ENCODE measurements at places on chromosomes 4 and X.

DNA sequence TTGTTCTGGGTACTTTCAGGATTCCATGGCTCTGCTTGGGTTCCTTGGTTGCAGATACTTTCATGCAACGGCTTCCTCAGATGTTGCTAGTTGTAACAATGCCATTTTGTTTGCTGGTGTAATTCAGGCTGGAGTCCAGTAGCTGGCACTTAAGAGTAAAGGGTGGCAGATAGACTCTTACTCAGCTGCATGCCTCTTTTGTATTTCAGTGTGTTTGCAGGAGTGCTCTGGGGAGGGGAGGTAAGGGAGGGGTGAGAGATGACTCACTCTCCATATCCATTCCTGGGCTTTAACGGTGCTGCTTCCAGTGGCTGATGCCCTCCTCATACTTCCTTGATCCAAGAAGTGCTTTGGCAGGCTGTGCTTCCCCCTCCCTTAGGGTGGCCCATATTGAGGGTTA lies 155.2 kb downstream of the ZNF330 start:
- no peak for DNase-seq

DNA sequence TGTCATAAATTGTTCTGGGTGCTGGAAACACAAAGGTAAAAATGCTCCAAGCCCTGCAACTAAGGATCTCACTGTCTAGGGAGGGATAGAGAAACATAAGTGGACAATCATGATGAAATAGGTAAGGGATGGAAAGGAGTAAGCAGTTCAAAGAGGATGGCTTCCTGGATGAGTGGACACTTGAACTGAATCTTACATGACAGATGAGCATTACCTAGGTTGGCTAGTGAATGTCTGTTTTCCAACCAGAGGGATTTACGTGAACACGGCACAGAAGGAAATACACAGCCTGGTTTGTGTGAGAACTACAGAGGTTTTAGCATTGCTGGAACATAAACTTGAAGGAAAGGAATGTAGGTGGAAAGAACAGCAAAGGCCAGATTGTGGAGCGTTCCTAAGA lies 150.2 kb upstream of the GALNT7 start:
- no peak for DNase-seq

GRCh38 chr4:86990510-86990909 lies 55.7 kb downstream of the AFF1 start:
- no peak for DNase-seq

DNA sequence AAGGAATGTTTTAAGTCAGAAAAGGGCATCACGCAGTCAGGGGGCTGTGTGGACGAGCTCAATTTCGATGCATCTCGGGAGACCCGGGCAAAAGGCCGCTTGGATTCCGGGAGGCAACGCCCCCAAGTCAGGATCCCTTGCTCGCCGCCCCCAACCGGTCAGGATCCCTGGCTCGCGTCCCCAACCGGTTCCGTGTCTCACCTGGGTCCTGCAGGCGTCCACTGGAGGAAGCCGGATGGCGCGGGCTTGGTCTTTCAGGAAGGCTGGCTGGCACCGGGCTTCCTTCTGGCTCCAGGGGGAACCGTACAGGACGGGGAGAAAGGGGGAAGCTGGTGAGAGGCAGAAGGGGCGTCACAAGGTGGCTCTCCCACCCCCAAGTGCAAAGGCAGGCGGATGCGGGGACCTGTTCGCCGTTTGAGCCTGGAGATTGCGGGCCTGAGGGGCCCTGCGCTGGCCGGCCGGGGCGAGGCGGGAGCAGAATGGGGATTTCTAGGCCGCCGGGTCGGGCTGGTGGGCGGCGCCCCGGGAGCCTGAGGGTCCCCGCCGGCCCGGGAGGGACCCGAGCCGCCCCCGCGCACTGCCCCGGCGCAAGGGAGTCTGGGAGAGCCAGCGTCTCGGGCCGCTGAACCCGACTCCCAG lies 84.7 kb downstream of the HPRT1 start:
- no peak for DNase-seq

GRCh38 chr4:40173470-40173875 lies 23.4 kb upstream of the RHOH start:
- DNase-seq, result no peak

DNA sequence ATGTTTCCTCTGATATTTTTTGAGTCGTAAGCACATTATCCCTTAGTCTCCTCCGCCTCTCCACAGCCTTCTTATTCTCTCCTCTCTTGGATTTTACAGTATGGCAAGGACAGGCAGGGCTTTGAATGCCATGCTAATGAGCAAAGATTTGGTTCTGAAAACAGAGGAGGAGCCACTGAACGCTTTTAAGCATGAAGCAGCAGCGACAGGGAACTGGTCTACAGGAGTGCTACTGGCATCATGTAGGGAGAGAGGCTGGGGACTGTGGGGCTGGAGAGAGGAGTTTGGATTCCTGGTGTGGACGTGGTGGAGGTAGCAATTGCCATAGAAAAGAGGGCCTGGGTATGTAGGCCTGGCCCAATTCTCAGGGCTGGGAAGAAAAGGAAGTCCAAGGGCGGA lies 4.6 kb upstream of the CD99L2 start:
- no peak for DNase-seq

DNA sequence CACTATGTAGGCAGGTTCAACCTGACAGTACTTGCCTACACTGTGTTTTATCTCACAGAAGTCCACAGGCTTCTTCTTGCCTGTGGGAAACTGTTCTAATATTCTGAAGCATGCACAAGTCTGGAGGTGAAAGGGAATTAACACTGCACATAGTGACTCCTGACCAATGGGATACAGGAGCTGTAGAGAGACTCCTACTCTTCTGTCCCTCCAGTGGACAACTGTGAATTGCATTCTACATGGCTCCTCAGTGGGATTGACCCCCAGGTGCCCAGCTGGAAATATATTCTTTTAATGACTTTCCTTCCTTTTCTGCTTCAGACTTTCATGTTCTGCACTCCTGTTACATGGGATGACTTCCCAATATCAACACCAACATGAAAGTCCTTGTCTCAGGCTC lies 8.2 kb upstream of the YIPF6 start:
- DNase-seq, result no peak

- no peak for DNase-seq
Measured at GRCh38 chr4:24002330-24002966, 112.6 kb upstream of the PPARGC1A start.

- no peak for DNase-seq
Measured at GRCh38 chrX:124085063-124085462, 123.6 kb downstream of the STAG2 start.

GRCh38 chrX:23930894-23931604 lies 23.2 kb downstream of the CXorf58 start:
- no peak for DNase-seq

DNA sequence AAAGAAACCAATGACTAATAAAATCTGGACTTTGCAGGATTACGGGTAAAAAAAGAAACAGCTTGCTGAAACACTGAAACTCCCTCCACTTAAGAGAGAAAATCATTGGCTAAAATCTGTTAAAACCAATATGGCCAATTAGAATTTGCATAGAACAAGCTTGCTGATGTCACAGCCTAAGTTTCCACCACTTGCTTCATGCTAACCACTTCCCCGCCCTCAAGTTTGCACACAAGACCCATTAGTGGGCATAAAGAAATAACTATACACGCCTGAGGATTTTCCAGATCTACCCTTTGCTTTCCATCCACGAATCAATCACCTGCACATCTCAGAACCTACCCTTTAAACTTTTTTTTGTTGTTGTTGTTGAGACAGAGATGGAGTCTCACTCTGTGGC lies 42.7 kb upstream of the PHEX start:
- no peak for DNase-seq

GRCh38 chrX:24146283-24146949 lies 3.1 kb upstream of the ZFX start:
- no peak for DNase-seq

- DNase-seq, result no peak
Measured at GRCh38 chr4:99447079-99447478, 11.9 kb upstream of the ADH7 start.

GRCh38 chr4:40196724-40197281 lies at the start of gene RHOH:
Gene RHOH, plus strand, starts transcription at chr4:40197031. Its CDS starts 46,356 bp downstream, at chr4:40243387.
- DNase-seq, result peak; percentile 75

DNA sequence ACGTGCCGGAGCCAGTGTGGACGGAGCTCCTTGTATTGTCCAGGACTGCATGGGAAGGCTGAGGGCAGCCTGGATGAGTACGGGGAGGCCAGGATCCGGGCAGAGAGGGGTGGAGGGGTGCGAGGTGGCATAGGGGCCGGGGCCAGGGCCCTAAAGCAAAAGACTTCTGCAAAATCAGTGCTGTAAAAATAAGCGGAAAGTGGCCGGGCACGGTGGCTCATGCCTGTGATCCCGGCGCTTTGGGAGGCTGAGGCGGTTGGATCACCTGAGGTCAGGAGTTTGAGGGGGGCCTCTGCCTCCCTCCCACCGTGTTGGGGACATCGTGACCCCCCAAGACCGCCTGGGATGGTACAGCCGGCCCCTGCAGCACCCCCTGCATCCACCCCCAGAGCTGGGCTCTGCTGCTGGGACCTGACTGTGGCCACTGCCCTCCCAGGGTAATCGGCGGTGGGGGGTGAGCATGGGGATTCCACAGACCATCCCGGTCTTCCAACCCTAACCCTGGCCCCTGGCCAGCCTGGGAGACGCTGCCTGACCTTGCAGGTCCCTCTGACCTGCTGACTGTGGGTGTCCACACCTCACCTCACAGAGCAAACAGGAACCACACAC lies 23.4 kb upstream of the PLCXD1 start:
- no peak for DNase-seq

DNA sequence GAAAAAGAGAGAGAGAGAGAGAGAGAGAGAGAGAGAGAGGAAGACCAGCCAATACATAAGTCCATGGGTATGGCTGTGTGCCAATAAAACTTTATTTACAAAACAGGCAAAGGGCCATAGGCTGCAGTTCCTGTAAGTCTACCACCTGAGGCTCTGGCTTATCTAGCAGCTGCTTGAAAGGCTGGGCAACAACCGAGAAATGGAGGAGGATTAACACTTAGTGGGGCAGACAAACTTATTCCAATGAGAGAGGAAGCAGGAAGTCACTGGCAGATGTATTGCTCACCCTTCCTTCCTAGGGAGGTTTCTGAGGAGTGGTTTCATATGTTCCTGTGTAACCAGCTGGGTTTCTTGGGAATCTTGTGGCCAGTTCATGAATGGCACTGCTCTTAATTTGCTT lies 4.7 kb upstream of the GPR143 start:
- no peak for DNase-seq

GRCh38 chr4:166202991-166203390 lies 330.0 kb downstream of the TLL1 start:
- no peak for DNase-seq

DNA sequence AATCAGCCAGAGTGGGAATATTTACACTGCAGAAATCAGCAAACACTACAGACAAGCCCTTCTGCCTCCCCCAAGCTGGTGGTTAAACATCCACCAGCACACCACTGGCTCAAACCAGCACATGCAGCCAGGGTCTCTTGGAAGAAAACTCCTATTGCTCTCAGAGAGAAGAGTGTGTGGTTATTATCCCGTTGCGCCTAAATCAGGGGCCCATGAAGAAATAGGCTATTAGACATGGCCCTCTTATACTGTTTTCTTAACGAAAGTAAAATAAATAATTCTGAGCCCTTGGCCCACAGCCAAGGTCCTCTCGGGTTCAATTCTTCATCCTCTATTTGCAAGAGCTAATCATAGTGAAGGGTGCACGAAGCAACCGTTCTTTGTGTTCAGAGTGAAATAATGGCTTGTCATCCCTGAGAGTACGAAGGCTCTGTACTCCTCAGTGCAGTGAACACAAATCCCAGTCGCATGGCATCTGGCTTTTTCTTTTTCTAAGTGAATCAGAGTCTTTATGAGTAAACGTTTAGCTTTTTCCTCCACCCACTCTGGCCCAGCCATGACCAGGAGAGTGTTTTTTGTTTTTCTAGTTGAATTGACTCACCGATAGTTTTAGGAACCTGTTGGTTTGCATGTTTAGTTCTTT lies 33.4 kb upstream of the RBM47 start:
- peak; percentile 55 for DNase-seq

DNA sequence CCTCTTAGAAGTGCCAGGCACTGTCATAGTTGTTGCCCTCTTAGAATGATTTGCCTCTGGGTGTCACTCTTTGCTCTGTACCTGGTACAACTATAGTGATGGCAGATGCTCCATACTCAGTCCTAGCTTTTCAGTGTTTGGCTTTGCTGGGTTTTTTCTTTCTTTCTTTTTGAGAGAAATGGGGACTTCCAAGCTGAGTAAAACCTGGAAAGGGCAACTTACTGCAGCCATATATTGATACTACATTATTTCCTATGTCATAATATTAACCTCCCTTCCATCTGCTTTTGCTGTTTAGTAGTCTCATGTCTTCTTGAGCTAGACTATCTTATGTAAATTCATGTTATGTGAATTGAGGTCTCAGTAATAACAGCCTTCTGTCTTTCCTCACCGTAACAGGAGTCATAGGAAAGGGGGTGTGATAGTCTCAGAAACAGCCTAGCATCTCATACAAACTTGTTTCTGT lies 49.0 kb downstream of the NIPAL1 start:
- DNase-seq, result no peak

GRCh38 chrX:23822397-23822796 lies 39.4 kb downstream of the SAT1 start:
- DNase-seq, result no peak

- peak; percentile 11 for DNase-seq
Measured at GRCh38 chrX:73855546-73855945, 292.5 kb downstream of the CHIC1 start.

DNA sequence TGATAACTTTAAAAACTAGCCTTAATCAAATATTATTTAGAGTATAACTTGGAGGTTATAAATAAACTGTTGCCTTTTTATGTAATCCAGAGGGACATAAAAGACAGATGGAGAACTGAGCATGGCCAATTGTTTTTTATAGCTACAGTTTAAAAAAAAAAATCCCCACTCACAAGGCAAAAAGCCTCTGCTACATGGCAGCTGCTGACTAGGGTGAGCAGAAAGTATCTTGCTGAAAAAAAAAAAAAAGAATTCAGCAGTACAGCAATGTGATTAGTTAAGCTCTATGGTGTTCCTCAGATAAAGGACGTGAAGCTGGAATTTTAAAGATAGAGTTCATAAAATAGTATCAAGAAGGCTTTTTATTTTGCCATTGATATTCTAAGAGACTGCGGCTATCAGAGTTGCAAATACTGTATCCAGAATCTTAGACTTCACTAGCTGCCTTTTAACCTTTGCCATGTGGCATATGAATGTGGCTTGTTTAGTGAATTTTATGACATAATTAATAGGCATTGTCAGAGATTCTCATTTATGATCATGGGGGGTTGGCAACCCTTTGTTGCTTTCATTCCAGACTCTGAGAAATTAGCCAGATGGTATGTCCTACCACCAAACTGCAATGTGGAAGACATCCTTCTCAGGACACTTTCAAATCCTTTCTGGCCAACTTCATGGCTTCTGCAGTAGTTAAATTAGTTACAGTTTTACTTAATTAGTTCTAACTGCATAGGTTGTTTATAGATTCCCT lies 498.0 kb downstream of the STPG2 start:
- DNase-seq, result no peak

DNA sequence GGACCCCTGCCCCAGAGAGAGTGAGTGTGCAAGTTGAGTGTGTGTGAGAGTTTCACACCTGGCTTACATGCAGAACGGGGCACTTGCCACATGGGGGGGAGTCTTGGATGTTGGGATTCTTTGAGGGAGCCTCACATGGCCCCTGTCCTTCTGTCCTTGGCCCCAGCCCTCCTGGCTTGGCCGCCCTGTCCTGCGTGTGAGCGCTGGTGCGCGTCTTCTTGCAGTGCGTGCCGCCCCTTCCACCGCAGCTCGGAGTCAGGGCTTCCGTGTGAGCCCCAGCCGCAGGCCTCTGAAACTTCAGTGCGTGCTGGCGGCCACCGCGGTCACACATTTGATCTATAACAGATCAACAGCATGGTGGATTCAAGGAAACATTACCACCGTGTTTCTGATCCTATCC lies 30.1 kb upstream of the HGFAC start:
- DNase-seq, result no peak

Measured in stimulated activated naive CD4-positive, alpha-beta T cell treated with Interleukin-2 at 50 U/mL for 16 hours (primary cell).